Smooth muscle cell of the brain vasculature (primary cell): ENCODE measurements at places on chromosomes 2 and 18.

DNA sequence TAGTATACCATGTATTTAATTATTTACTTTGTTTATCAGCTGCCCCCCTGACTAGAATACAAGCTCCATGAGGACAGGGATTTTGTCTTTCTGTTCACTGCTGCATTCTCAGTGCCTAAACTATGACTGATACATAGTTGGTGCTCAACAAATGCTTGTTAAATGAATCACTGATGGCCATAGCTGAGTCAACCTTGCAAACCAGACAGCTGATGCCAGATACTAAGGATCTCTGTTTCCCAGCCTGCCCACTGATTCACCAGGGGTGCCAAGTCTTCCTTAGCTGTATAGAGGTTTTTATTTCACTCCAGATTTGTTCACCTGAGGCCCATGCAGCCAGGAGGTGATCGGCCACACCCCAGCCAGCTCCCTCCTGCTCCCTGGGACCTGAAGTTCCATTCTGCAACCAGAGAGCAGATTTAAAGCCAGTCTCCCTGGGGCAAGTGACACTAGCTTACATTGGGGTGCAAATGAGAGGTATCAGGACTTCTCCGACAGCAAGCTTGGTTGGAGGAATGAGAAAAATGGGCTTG is 92.2 kb downstream of the C1QL2 start:
- DNase-seq = no peak

DNA sequence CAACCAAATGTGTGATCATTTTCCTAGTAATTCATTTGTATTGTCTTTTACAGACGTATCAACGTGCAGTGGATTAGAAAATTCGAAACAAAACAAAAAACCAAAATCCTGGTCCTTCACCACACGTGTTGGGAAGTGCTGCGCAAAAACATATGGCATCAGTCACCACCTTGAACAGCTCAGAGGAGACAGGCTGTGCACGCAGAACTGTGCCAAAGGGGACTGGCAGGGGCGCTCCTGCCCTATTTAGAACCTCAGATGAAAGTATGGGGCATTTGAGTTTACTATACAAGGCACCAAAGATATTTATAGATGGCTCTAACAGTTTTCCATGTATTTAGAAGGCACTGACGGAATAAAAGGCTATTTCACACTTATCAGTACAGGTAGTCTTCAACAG is 42.3 kb downstream of the NOL10 start:
- DNase-seq = no peak

GRCh38 chr2:219630770-219631405 is 3.5 kb downstream of the SLC4A3 start:
- no peak for DNase-seq

GRCh38 chr2:19815746-19816145 is 86.0 kb downstream of the TTC32 start:
- no peak for DNase-seq

DNA sequence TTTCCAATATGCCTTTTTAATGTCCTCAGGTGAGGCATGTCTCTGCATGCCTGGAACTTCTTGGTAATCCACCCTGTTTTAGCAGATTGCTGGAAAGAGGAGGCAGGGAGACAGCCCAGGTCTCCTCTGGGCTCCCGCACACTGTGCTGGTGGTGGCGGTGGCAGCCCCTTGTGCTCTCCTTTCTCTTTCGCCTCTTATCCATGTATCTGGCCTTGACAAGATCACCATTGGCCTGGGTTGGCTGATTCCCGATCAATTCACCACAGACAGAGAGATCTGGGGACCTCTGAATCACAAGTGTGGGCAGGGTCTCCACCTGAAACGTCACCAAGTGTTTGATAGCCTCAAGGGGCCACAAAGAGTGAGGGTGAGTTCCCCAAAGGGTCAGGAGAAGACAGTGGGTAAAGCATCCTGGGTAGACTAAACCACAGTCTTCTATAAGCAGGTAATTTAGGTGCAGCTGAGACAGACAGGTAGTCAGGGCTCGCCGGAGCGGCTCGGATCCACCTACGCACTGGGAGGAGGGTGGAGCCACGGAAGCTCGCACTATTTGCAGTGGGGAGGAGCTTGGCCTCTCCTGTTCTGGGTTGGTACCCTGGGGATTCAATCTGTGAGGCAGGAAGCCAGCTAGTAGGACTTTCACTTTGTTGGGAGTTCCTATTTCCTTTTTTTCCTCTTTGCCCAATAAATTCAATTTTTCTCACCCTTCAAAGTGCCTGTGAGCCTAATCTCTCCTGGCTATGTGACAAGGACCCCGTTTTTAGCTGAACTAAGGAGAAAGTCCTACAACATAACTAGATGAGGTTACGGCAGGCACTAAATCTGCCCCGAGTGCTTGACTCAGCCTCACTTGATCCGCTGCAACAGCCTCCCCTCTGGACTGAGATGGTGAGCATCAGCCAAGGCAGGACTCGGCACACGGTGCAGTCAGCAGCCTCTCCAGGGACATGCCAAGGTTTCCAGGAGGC is 57.6 kb downstream of the SLC4A3 start:
- no peak for DNase-seq

DNA sequence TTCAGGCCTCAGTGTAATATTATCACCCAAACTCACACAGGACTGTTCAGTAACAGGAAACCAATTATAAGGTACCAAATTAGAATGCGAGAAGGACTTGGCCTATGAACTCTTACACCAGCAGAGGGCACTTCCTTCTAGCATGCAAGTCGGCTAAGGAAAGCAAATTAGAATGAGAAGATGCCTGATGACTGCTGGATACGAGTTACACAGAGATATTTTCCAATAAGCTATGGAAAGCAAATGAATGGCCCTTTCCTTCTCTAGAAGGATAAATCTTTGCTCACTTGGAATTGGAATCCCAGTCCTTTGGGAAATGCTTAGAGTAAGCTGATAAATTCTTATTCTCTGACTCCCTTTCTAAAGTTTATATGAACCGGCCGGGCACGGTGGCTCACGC is 109.8 kb downstream of the AP1S3 start:
- DNase-seq = peak; percentile 17

DNA sequence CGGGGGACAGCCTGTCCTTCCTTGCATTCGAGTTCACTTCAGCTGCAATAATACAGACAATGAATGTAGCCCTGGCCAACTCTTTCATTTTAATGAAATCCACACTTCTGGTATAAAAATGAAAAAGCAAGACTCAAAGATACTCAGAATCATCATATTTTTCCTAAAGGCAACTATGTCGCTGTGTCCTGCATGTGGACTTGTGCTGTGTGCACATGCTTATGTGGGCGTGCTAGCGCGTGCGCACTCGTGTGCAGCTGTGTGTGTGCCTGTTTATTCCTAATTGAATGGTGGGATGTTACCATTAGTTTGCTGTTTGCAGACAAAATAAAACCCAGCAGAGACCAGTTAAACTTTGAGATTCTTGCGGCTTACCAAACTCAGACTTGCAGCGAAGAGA is 49.6 kb downstream of the SMIM21 start:
- no peak for DNase-seq

- no peak for DNase-seq
These were observed 217.1 kb upstream of the SLC35G4 start for GRCh38 chr18:11392292-11392691.

GRCh38 chr2:36740061-36740460 is 43.6 kb downstream of the VIT start:
- no peak for DNase-seq

DNA sequence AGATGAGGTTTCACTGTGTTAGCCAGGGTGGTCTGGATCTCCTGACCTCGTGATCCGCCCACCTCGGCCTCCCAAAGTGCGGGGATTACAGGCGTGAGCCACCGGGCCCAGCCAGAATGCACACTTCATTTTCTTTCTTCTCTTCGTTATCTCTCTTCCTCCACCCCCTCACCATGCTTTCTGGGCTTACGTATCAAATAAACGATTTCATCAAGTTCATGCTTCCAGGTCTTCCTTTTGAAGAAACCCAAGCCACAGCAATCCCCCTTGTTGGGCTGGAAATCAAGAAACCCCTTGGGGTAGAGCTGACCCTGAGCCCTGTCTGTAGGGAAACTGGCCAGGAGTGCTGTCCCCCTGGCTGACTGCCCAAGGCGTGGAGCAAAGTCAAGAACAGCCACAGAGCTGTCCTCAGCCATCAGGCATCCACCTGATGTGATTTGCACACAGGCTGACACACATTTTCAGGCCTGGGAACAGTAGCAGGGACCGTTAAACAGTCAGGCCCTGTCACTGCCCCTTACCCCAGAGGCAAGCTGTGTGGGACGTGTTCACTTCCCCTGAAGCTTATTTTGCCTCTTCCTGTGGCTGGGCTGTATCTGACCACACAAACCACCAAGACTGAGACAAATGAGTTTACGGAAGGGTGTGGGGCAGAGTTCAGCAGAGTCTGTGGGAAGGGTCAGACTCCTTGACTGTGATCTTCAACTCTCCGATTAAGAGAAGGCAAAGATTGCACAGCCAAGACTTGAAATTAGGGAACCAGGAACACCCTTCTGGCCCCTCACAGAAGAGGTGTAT is 15.1 kb upstream of the NMUR1 start:
- DNase-seq = peak; percentile 7

- DNase-seq = peak; percentile 65
These were observed 238.2 kb upstream of the RBBP8 start for GRCh38 chr18:22694954-22695353.

DNA sequence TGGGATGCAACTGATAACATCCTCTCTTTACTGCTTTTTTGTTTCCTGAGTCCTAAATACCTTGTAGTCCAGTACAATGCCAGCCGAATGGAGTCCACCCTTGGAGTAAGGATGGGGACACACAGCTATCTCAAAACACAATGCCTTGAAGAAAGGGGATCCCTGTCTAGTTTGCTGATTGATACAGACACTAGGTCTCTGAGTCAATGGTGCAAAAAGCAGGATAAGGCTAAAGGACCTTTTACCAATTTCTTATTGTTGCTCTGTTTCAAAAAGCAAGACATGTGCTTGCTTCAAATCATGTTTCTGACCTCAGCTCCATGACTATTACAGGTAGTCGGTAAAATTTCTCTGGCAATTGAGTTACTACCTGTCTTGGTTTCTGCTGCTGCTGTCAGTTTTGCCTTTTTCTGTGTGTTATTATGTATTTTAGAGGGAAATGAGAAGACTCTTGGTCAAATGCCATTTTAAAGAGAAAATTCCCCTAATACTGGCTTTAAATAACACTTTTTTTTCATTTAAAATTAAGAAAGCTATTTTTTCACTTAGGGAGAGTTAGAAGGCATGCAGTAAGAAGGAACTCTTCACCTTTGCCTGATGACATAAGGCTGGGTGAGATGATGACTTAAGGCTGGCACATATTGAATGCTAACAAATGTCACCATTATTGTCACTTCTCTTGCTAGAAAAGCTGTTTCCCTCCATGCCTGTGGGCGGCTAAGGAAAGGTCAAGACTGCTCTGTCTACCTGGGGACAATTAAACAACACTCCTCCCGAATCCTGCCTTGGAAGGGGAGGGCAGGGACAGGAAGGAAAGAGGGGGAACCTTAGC is 4.9 kb upstream of the FIGLA start:
- no peak for DNase-seq

- no peak for DNase-seq
These were observed 42.1 kb downstream of the PGAP1 start for GRCh38 chr2:196884368-196884767.

GRCh38 chr2:149921911-149922616 is 334.5 kb upstream of the MMADHC start:
- DNase-seq = no peak

DNA sequence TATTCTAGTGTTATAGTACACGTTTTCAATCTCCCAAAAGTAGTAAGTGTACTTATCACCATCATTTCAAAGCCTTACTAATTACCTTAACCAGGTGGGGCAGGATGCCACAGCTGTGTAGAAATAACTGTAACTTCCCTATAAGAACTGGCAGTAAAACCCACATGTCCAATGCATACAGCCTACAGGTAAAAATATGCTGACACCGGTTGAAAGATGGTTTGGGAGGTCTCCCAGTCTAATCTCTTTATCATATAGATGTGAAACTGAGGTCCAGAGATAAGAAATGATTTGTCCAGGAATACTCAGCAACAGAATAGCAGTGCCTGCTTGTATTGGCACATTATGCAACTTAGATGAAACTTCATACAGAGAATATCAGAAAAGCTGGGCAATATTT is 322.9 kb downstream of the BCL11A start:
- no peak for DNase-seq

DNA sequence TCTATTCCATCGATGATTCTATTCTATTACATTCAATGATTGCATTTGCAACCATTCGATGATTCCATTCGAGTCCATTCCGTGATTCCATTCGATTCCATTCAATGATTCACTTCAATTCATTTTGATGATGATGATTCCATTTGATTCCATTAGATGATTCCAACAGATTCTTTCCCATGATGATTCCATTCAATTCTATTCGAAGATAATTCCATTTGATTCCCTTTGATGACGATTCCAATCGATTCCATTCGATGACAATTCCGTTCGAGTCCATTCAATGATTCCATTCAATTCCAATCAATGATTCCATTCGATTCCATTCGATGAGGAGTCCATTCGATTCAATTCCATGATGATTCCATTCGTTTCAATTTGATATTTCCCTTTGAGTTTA is 1088.8 kb downstream of the RPIA start:
- DNase-seq = no peak

DNA sequence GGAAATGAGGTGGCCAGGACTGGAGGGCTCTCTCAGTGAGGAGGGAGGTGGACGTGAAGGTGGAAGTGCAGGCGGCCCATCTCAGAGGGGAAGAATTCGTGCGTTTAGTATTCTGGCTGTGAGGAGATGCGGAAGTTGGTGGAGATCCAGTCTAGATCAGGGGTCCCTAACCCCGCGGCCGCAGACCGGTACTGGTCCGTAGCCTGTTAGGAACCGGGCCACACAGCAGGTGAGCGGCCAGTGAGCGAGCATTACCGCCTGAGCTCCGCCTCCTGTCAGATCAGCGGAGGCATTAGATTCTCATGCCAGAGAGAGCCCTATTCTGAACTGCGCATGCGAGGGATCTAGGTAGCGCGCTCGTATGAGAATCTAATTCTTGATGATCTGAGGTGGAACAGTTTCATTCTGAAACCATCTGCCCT is 1.6 kb upstream of the FHOD3 start:
- DNase-seq = no peak

GRCh38 chr2:162768656-162769055 is 69.9 kb downstream of the KCNH7 start:
- DNase-seq = no peak

- DNase-seq = no peak
These were observed 131.7 kb downstream of the SLC4A3 start for GRCh38 chr2:219758907-219759680.

GRCh38 chr2:13858626-13859025 is 773.9 kb upstream of the LRATD1 start:
- no peak for DNase-seq

GRCh38 chr2:186572705-186573104 is 17.2 kb upstream of the ITGAV start:
- DNase-seq = no peak

DNA sequence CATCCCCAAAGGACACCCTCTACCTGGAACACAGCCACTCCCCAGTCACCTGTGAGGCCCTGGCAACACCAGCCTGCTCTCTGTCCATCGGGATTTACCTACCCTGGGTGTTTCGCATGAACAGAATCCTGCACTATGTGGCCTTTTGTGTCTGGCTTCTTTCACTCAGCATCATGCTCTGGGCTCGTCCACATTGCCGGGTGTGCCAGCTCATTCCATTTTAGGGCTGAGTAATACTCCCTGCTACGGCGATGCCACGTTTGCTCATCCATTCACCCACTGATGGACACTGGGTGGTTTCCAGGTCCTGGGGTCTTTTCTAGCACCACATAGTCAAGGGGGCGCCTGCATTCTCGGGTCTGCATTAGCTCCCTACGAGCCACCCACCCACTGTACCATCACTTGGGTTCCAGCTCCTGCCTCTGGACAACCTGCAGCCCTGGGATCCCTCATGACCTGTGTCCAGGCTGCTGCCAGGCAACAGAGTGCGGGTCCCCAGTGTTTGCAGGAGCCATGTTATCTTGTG is 22.0 kb downstream of the KCNF1 start:
- DNase-seq = no peak

GRCh38 chr18:10953672-10954071 is 195.7 kb downstream of the PIEZO2 start:
- no peak for DNase-seq
